ENCODE measurements at places on chromosomes 13 and 19.

DNA sequence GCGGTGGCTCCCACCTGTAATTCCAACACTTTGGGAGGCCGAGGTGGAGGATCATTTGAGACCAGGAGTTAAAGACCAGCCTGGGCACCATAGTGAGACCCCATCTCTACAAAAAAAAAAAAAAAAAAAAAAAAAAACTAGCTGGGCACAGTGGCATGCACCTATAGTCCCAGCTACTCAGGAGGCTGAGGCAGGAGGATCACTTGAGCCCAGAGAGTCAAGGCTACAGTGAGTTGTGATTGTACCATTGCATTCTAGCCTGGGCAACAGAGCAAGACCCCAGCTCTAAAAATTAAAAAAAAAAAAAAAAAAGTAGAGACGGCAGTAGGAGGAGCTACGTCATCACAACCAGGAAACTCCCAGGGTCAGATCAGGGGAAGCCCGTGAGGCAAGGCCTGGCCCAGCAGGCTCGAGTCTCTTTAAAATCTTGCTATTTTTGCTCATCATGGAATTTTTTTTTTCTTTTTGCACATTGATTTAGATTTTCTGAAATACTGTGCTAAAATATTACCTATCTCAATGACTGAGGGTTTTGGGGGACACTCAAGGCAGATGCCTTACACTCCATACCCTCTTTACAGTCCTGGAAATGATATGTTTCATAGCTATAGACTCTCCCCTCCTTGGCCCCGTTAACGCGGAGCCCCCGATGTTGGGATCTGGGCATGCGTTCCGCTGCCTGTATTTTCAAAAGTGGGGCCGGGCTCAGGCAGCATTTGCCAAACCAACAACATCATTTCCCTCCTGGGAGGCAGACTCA lies 44.4 kb upstream of the USE1 start:
- no peak for DNase-seq

- DNase-seq, result no peak
Measured at GRCh38 chr13:49214917-49215376, 5.2 kb upstream of the MLNR start.

- no peak for DNase-seq
Measured at GRCh38 chr19:13942023-13942684, 3.9 kb upstream of the PODNL1 start.

DNA sequence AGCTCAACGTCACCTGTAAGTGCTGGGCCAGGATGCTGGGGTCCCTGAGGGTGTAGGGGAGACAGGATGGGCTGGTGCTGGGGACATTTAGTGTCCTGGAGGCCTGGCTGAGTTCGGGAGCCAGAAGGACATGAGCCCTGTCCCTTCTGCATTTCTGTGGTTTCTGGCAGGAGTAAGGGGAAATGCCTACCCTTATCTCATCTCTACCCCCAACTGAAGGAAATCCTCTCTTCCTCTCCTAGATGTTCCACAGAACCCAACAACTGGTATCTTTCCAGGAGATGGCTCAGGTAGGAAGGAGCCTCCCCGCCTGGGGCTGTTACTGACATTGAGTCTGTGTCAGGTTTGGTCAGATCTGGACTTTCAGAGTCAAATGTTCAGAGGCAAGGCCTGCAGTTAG lies 1.2 kb downstream of the CD33 start:
- DNase-seq, result no peak

- DNase-seq, result no peak
Measured at GRCh38 chr19:35279985-35280821, 2.1 kb upstream of the HAMP start.

GRCh38 chr19:42568006-42568405 lies 26.7 kb downstream of the CEACAM8 start:
- no peak for DNase-seq

- DNase-seq, result no peak
Measured at GRCh38 chr13:73952648-73953047, 181.6 kb downstream of the KLF12 start.

All from SJSA1 (cell line).